Activated CD8-positive, alpha-beta memory T cell treated with anti-CD3 and anti-CD28 coated beads, Interleukin-2, amount 10 ng/mL, durations not matched to agents 7 days and 5 days (primary cell): ENCODE measurements at places on chromosomes 2 and 18. TPM values are rescaled to one million over a fixed set of nuclear protein-coding genes. Genes with fewer than 3 reads are reported as not detected.

GRCh38 chr18:63741769-63742168 lies 33.4 kb upstream of the SERPINB7 start:
- no peaks in the 10 kb centered on the region for H3K36me3 ChIP-seq
- H3K4me1 ChIP-seq: no peaks in the 10 kb centered on the region
- DNase-seq: no peak
- no peak overlapping the region for H3K27ac ChIP-seq
- H3K27me3 ChIP-seq: no peaks in the 10 kb centered on the region

DNA sequence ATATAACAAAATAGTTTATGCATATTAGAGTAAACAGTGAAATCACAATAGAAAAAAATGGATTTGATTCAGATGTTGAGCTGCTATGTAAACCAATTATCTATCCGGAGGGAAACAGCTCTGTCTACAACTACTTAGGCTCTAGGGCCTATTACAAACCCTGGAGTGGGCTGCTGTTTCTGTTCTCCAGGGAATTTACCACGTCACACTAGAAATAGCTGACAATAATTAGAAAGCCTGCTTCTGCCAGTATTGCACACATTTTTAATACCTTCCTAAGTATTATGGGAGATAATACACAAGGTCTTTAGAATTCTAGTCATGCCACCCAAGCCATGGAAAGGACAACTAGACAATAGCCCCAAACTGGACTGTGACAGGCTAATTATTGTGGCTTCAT lies 411.1 kb downstream of the FIGN start:
- H3K27me3 ChIP-seq: no peaks in the 10 kb centered on the region
- no peak overlapping the region for H3K27ac ChIP-seq
- H3K4me1 ChIP-seq: no peaks in the 10 kb centered on the region

The LONRF2 gene
- 0.15 TPM for total RNA-seq

The CYTIP gene
- 343 TPM for total RNA-seq

- no peak for DNase-seq
- H3K36me3 ChIP-seq: no peaks in the 10 kb centered on the region
- H3K4me1 ChIP-seq: no peaks in the 10 kb centered on the region
- no peak overlapping the region for H3K27ac ChIP-seq
- no peaks in the 10 kb centered on the region for H3K27me3 ChIP-seq
- no peak overlapping the region for H3K4me3 ChIP-seq
These were observed 155.0 kb downstream of the TTC32 start for GRCh38 chr2:19746611-19747309.

- no peak for DNase-seq
- no peaks in the 10 kb centered on the region for H3K27me3 ChIP-seq
- H3K4me1 ChIP-seq: peaks cover 3% of the 10 kb centered on the region
- no peak overlapping the region for H3K4me3 ChIP-seq
- H3K27ac ChIP-seq: no peak overlapping the region
These were observed 45.3 kb downstream of the IMPA2 start for GRCh38 chr18:12026562-12026961.

GRCh38 chr2:10830641-10831399 lies 18.2 kb upstream of the PDIA6 start:
- peaks cover 4% of the 10 kb centered on the region for H3K4me1 ChIP-seq
- no peaks in the 10 kb centered on the region for H3K36me3 ChIP-seq
- no peak for DNase-seq
- H3K4me3 ChIP-seq: no peak overlapping the region
- H3K27ac ChIP-seq: no peak overlapping the region

The PROKR1 gene
- not detected for total RNA-seq

DNA sequence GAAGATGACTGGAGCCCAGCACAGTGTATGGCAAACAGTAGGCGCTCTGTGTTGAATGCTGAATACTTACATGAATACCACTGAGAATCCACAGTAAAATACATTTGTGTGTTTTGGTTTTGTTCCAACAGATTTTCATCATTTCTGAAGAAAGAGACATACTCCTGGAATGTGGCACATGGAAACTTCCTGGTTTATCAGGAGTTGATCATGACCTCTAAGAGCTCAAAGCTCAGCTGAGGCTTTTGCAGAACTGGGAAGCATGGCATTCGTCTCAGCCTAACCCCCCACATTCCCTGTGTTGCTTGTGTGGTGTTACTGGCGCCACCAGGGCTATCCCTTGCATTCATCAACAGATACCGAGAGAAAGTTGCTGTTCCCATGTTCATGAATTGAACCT lies 316.9 kb upstream of the REV1 start:
- no peak overlapping the region for H3K27ac ChIP-seq
- DNase-seq: no peak
- H3K27me3 ChIP-seq: peaks cover 9% of the 10 kb centered on the region
- H3K4me1 ChIP-seq: no peaks in the 10 kb centered on the region
- H3K36me3 ChIP-seq: no peaks in the 10 kb centered on the region

GRCh38 chr2:46461011-46461674 lies 18.2 kb upstream of the TMEM247 start:
- H3K36me3 ChIP-seq: no peaks in the 10 kb centered on the region
- H3K27me3 ChIP-seq: no peaks in the 10 kb centered on the region
- peak overlapping the region; percentile 28 for H3K27ac ChIP-seq
- peaks cover 16% of the 10 kb centered on the region for H3K4me1 ChIP-seq
- DNase-seq: peak; percentile 81

The SIGLEC15 gene
- total RNA-seq: not detected

GRCh38 chr2:102130647-102130991 lies 11.9 kb upstream of the IL1R1 start:
- peaks cover 4% of the 10 kb centered on the region for H3K4me1 ChIP-seq
- H3K36me3 ChIP-seq: peaks cover 8% of the 10 kb centered on the region
- no peak overlapping the region for H3K4me3 ChIP-seq
- H3K27me3 ChIP-seq: peaks cover 2% of the 10 kb centered on the region
- no peak overlapping the region for H3K27ac ChIP-seq

DNA sequence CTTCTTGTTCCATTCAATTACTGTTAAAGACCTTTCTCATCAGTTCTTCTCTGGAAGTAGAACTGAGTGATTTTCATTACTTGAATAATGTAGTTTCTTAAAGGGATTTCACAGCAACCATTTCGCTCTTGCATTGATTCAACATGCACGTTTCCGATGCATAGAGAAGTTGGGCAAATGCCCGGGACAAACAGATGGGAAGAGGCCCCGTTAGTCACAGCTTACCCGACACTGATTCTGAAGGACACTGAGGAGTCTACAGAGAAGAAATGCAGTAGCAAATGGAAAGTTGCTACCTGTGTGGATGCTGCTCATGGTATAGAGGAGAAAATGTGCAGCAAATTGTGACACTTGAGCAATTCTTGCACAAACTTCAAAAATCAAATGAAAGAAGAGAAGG lies 32.3 kb upstream of the GCG start:
- no peaks in the 10 kb centered on the region for H3K36me3 ChIP-seq
- H3K4me3 ChIP-seq: no peak overlapping the region
- H3K4me1 ChIP-seq: no peaks in the 10 kb centered on the region
- H3K27ac ChIP-seq: no peak overlapping the region

- no peak overlapping the region for H3K4me3 ChIP-seq
- peaks cover 3% of the 10 kb centered on the region for H3K36me3 ChIP-seq
These were observed 19.2 kb downstream of the ABI2 start for GRCh38 chr2:203347375-203347774.

GRCh38 chr2:133787207-133787606 lies 218.9 kb upstream of the NCKAP5 start:
- no peak for DNase-seq
- H3K4me3 ChIP-seq: no peak overlapping the region
- no peak overlapping the region for H3K27ac ChIP-seq
- H3K36me3 ChIP-seq: no peaks in the 10 kb centered on the region

DNA sequence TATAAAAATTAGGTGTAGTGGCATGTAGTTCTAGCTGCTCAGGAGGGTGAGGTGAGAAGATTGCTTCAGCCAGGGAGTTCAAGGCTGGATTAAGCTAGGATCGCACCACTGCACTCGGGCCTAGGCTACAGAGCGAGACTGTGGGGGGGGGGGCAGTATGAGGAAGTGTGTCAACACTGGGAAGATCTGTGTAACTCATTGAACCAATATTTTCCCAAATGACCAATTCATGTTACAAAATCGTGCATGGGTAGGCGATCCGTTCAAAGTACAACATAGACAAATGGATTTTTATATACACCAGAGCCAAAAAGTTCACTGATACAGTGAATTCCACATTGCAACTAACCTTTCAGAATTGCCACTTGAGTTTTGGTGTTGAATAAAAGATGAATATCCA lies 8.1 kb downstream of the SMAD4 start:
- no peak overlapping the region for H3K4me3 ChIP-seq
- H3K27me3 ChIP-seq: no peaks in the 10 kb centered on the region
- peaks cover 54% of the 10 kb centered on the region for H3K4me1 ChIP-seq
- DNase-seq: no peak
- no peak overlapping the region for H3K27ac ChIP-seq
- peaks cover 20% of the 10 kb centered on the region for H3K36me3 ChIP-seq

The G6PC2 gene
- total RNA-seq: not detected

The ZFAND2B gene
- 60.6 TPM for total RNA-seq

DNA sequence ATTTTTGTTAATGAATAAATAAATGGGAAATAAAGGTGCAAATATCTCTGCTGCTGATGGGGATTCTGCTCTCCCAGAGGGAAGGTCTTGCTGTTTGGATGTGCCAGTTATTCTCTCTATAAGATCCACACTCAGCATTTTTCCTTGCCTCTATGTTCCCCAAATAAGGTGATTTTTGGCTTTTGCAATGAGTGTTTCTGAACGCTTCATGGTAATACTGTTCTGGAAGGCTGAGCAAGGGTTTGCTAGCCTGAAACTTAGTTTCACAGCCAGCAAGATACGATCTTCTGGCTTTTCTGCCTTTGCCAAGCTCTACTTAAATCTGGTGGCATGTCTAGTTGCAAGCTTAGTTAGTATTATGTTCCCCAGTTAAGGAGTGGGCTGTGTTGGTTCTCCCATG lies 114.6 kb downstream of the LPIN1 start:
- no peak overlapping the region for H3K4me3 ChIP-seq
- peaks cover 8% of the 10 kb centered on the region for H3K27me3 ChIP-seq
- H3K4me1 ChIP-seq: peaks cover 13% of the 10 kb centered on the region
- DNase-seq: no peak

GRCh38 chr18:34370704-34371395 lies 146.1 kb upstream of the NOL4 start:
- H3K27ac ChIP-seq: no peak overlapping the region
- no peak for DNase-seq
- no peak overlapping the region for H3K4me3 ChIP-seq
- H3K36me3 ChIP-seq: no peaks in the 10 kb centered on the region
- no peaks in the 10 kb centered on the region for H3K4me1 ChIP-seq

GRCh38 chr2:109542384-109542783 lies 71.4 kb downstream of the SEPTIN10 start:
- peaks cover 35% of the 10 kb centered on the region for H3K27me3 ChIP-seq
- DNase-seq: no peak
- H3K27ac ChIP-seq: no peak overlapping the region
- no peaks in the 10 kb centered on the region for H3K4me1 ChIP-seq
- no peaks in the 10 kb centered on the region for H3K36me3 ChIP-seq

DNA sequence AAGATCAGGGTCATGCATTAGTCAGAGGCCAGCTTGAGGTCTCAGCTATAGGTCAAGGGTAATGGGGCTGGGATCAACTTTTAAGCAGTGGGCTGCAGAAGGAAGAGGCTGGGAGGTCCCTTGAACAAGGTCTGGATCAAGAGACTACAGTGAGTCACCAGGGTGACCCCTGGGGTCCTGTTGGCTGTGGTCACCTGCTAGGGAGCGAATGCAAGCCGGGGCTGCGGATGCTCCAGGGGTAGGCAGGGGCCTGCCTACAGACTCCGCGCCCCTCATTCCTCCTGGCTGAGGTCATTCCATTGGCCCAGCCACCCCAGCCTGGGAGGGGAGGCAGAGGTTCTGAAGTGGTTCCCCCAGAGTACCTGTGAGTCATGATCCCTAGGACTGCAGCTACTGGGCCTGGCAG lies 110.4 kb downstream of the CYP26B1 start:
- H3K36me3 ChIP-seq: no peaks in the 10 kb centered on the region
- no peak overlapping the region for H3K4me3 ChIP-seq
- no peak overlapping the region for H3K27ac ChIP-seq
- no peaks in the 10 kb centered on the region for H3K4me1 ChIP-seq
- no peaks in the 10 kb centered on the region for H3K27me3 ChIP-seq

- H3K4me1 ChIP-seq: no peaks in the 10 kb centered on the region
- H3K36me3 ChIP-seq: no peaks in the 10 kb centered on the region
- DNase-seq: no peak
- H3K27me3 ChIP-seq: no peaks in the 10 kb centered on the region
- no peak overlapping the region for H3K4me3 ChIP-seq
- H3K27ac ChIP-seq: no peak overlapping the region
These were observed 54.6 kb downstream of the GALR1 start for GRCh38 chr18:77304268-77304667.

- peaks cover 3% of the 10 kb centered on the region for H3K27me3 ChIP-seq
- H3K4me1 ChIP-seq: no peaks in the 10 kb centered on the region
- H3K36me3 ChIP-seq: no peaks in the 10 kb centered on the region
- no peak overlapping the region for H3K27ac ChIP-seq
- no peak for DNase-seq
These were observed 80.6 kb upstream of the DOCK10 start for GRCh38 chr2:225122583-225123486.

GRCh38 chr18:74073957-74074667 lies 73.5 kb downstream of the FBXO15 start:
- H3K36me3 ChIP-seq: no peaks in the 10 kb centered on the region
- no peak overlapping the region for H3K27ac ChIP-seq
- H3K4me3 ChIP-seq: no peak overlapping the region
- H3K27me3 ChIP-seq: peaks cover 6% of the 10 kb centered on the region

The LRRTM4 gene
- total RNA-seq: not detected

DNA sequence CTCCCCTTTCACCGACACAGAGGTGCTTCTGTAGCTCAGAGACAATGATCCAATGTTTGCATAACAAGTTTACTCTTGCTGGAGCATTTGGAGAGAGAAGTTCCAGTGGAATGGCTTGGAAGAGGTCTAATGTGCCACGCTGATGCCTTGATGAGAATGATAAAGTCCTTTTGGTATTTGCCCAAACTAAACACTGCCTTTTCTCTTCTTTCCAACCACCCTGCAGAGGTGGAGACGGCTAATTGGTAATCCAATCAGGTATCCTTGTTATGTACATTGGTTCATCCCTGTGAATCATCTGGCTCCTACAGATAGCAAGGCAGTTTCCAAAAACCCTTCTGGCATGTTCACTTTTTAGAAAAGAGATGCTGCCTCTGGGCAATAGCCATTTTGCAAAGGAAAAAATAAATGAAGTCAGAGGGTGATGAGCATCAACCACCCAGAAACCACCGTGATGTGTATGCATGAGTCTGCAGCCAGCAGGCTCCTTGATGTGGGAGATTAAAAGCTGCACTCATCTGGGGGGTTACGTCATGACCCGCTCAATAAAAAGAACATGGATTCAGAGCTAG lies 40.6 kb downstream of the KIAA2012 start:
- H3K27me3 ChIP-seq: peaks cover 32% of the 10 kb centered on the region

The ITSN2 gene
- total RNA-seq: 72.0 TPM

GRCh38 chr2:26682155-26682554 lies 10.4 kb upstream of the KCNK3 start:
- H3K4me3 ChIP-seq: no peak overlapping the region
- no peaks in the 10 kb centered on the region for H3K4me1 ChIP-seq
- no peak overlapping the region for H3K27ac ChIP-seq
- peaks cover 43% of the 10 kb centered on the region for H3K27me3 ChIP-seq
- no peak for DNase-seq

- H3K27me3 ChIP-seq: no peaks in the 10 kb centered on the region
- no peak overlapping the region for H3K4me3 ChIP-seq
- H3K27ac ChIP-seq: no peak overlapping the region
- peaks cover 8% of the 10 kb centered on the region for H3K4me1 ChIP-seq
- no peaks in the 10 kb centered on the region for H3K36me3 ChIP-seq
These were observed 193.4 kb upstream of the HDAC4 start for GRCh38 chr2:239594019-239594771.

GRCh38 chr2:152134488-152135280 lies 35.8 kb upstream of the CACNB4 start:
- peaks cover 12% of the 10 kb centered on the region for H3K4me1 ChIP-seq
- H3K27me3 ChIP-seq: no peaks in the 10 kb centered on the region
- no peak overlapping the region for H3K4me3 ChIP-seq

GRCh38 chr2:197914778-197915177 lies 110.4 kb downstream of the PLCL1 start:
- peaks cover 18% of the 10 kb centered on the region for H3K27me3 ChIP-seq
- no peak overlapping the region for H3K27ac ChIP-seq
- H3K4me3 ChIP-seq: no peak overlapping the region
- H3K4me1 ChIP-seq: no peaks in the 10 kb centered on the region

The M1AP gene
- not detected for total RNA-seq
